ENCODE measurements at places on chromosomes 1 and 21. TPM values are rescaled to one million over a fixed set of nuclear protein-coding genes. Genes with fewer than 3 reads are reported as not detected.

Gene SRP9
- 153 TPM for polyA plus RNA-seq

GRCh38 chr1:117592155-117592554 lies 13.7 kb upstream of the TENT5C start:
- DNase-seq = no peak

- no peak for DNase-seq
These were observed 7.4 kb upstream of the PRDM16 start for GRCh38 chr1:3061566-3061965.

DNA sequence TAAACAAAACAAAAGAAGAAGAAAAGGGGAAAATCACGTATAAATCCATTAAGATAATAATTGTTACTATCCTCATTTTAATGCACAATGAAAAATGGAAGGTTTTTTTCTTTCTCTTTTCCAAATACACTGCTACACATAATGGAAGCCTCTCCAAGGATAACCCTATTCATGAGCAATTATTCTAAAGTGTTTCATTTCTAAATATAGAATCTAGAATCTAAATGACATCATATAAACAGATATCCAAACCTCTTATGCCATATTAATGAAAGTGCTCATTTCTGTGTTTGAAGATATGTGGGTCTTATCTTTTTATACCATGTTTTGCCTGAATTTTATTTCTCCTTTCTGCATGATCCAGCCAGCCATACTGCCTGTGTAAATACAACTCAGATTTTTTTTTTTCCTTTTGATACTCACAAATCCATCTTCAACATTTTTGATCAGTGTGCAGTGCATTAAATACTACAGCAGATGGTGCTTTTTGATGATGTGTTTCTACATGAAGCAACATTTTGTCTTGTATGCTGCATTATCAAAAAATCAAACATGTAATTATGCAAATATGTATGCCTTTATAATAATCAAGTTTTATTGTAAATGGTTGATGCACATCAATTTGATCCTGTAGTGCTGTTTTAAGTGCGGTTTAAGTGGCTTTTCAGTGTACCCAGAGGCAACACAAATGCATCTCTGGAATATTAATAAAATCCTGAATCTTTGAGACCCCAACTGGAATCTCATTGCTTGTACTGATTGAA lies 625.6 kb upstream of the PTBP2 start:
- no peak for DNase-seq

DNA sequence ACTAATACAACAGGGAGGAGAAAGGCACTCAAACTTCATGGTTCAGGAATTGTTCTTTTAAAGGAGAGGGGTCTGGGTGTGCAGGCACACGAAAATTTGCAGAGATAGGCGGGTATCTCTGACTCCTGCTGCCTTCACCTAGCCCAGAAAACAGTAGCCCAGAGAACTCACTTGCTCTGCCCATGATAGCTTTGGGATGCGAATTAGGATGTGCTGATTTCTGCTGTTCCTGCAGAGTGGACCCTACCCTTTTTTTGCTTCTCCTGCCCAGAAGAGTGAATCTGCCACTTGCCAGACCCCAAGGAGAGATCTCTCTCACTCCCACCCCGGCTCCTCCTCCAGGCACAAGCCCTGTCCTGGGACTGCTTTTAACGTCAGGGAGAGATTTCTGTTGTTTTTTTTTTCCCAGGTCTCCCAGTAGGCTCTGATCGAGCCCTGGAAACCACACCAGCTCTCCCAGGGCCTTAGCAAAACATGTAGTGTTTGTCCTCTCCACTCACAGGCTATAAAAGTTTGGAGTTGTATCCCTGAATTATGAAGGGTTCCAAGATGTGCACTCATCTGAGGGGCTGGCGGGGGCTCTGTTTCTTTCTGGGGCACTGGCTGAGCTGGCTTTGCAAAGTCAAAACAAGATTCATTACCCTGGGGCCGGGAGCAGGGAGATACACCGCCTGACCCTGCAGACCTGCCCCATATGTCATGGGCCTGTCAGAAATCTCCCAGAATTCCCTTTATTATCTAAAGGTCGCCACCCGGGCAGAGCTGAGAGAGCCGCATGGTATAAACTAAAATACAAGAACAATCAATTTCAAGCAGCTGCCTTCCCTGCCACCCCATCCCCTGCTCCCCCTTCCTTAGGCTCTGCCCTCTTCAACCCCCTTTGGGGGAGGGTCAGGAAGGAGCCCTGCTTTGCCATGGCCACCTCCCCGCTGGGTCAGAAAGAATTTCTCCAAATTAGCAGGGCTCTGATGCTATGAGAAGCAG lies 17.9 kb downstream of the PLXNA2 start:
- no peak for DNase-seq

- DNase-seq = no peak
These were observed 33.3 kb downstream of the DNTTIP2 start for GRCh38 chr1:93845538-93846205.

- DNase-seq = peak; percentile 31
These were observed 1.6 kb upstream of the LEFTY2 start for GRCh38 chr1:225942574-225942973.

GRCh38 chr1:28983509-28984310 lies 69.3 kb downstream of the EPB41 start:
- peak; percentile 46 for DNase-seq

- no peak for DNase-seq
These were observed 15.8 kb downstream of the TSPAN2 start for GRCh38 chr1:115073298-115074087.

Gene C4BPA
- not detected for polyA plus RNA-seq

Gene CRYZL1
- polyA plus RNA-seq = 15.3 TPM

- no peak for DNase-seq
These were observed 19.2 kb downstream of the ELAPOR1 start for GRCh38 chr1:109133002-109133706.

Gene GIPC2
- polyA plus RNA-seq = 2.9 TPM

- no peak for DNase-seq
These were observed 91.7 kb downstream of the TYW3 start for GRCh38 chr1:74824497-74825107.

GRCh38 chr21:15051644-15052458 lies 12.9 kb downstream of the NRIP1 start:
- no peak for DNase-seq

DNA sequence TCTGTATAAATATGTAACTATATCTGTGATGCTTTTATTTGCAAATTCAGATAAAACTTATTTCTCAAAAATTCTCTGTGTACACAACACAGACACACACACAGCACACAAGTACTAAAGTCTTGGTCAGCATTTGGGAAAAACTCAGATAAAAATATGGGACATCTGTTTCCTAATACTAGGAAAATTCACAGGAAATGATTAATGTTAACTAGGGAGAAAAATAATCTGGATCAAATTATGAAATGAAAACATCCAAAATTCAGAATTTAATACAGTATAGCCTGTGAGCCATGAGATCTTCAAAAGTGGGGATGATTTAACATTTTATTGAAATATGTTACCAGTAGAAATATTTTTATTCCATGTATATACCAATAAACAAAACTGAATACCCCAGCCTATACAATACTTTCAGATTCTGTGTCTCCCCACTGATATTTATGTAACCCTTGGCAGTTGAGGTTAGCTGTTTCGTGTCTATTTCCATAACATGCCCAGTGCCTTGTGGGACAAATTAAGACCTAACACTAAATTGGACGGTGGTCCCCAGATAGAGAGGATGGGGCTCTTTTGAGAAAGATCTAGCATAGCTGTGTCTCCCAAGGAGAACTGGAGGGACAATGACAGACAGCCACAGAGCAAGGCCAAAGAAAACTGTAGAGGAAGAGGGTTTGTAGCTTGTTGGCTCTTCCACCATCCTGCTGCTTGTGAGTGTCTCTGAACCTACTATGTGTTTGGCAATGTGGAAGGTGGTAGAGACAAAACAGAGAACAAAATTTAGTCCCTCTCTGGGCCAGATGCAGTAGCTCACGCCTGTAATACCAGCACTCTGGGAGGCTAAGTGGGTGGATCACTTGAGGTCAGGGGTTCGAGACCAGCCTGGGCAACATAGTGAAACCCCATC lies 47.2 kb downstream of the GNG12 start:
- DNase-seq = no peak

Gene ADAMTS4
- 5.4 TPM for polyA plus RNA-seq

DNA sequence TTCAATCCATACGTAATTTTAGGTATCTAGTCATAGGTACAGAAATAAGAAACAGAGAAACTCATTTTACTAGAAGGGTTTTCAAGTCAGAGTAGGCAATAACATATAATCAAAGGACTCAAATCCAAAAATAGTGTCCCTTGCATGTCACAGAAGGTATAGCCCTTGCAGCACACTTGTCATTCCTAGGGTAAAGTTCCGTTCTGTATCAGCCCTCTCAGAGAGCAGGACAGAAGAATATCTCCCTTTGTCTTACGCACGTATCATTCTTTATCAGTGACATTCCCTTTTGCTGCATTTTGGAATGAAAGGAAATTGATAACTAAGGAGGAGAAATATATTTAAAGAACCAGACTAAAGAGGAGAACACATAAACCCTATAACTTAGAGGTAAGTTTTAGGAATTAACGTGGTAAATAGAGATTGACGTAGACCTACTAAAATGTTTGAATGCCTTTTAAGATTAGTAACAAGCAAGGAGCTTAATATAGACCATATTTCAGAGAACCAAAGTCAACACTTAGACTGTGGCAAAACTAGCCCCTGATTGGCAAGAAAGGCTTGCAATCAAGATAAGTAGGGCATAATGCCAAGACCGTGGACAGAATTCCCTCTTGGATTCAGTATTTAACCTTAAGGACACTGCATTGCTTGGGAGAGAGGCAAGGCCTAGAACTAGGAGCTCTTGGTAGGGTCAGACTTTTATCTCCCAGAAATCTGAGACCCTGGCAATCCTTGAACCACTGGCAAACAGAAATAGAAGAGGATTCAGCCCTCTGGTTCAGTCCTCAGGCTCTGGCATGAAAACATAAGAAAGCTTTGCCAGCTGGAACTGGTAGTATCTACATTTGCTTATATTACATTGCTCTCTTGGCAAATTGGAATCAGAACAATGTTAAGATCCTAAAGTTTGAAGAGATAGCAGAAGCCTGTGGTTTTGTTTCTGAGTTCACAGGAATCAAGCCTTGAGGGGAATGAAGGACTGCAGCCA lies 232.1 kb downstream of the ASTN1 start:
- peak; percentile 19 for DNase-seq

DNA sequence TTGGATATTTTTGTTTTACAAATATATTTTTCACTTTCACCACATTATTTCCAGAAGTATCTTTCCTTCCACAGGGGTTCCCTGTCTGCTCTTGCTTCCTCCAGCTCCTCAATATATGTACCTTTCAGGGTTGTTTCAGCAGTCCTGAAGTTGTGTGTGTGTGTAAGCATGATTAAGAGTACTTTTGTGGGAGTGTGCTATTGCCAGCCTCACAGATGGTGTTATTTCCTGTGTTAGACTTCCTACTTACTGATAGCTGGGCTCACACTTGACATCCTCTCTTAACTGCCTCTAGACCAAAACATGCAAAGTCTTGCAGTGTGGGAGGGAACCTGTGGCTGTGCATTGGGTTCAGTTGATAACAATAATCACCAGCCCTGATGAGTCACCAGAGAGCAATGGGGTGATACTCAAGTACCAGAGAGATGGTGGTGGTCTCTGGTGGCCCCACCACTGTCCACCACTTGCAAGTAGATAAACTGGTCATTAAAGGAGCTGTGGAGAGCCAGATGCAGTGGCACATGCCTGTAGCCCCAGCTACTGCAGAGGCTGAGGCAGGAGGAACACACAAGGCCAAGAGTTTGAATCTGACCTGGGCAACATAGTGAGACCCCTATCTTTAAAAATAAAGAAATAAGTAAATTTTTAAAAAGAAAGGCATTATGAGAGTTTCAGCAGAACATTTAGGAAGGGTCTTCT lies 126.7 kb downstream of the NR5A2 start:
- DNase-seq = no peak

Gene OR6K3
- not detected for polyA plus RNA-seq
